ENCODE measurements at places on chromosomes 16 and 17.

DNA sequence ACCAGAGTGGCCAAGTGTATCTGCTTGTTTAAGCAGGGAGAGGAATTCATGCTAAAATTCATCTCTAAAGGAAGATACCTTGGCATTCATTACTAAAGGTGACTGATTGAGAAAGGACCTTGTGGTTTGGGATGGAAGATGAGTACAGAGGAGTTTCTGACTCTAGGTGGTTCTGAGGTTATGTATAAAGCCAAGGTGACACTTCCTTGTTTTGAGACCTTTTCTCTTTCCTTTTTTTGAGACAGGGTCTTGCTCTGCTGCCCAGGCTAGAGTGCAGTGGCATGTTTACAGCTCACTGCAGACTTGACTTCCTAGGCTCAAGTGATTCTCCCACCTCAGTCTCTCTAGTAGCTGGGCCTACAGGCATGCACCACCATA lies 9.1 kb downstream of the ABHD15 start:
- no peak for DNase-seq

GRCh38 chr17:79843474-79843815 lies 4.2 kb upstream of the CBX4 start:
- DNase-seq, result no peak

DNA sequence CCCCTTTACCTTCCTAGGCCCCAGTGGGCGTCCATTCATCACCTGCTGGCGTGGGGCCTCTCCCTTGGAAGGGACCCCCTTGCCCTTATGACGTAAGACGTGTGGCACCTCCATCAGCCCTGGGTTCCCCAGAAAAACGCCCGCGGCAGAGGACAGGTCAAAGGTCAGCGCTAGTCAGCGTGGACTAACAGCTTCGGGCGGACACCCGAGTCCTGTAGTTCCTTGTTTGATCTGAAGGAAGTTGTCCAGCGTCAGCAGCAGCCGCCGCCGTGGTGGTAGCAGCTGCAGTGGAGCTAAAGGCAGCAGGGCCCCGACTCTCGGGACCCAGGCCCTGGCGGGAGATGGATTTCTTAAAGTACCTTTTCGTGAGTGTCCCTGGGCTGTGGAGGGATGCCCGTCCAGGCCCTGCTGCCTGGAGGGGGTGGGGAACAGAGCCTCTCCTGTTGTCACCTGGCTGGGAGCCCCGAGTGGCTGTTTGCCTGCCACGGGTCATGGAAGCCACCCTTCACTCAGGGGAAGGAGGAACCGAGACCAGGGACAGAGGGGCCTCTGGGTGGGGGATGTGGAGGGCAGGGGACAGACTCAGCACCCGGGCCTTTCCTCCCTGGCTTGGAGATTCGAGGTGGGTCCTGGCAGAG lies 123.6 kb downstream of the OR1D5 start:
- DNase-seq, result no peak

DNA sequence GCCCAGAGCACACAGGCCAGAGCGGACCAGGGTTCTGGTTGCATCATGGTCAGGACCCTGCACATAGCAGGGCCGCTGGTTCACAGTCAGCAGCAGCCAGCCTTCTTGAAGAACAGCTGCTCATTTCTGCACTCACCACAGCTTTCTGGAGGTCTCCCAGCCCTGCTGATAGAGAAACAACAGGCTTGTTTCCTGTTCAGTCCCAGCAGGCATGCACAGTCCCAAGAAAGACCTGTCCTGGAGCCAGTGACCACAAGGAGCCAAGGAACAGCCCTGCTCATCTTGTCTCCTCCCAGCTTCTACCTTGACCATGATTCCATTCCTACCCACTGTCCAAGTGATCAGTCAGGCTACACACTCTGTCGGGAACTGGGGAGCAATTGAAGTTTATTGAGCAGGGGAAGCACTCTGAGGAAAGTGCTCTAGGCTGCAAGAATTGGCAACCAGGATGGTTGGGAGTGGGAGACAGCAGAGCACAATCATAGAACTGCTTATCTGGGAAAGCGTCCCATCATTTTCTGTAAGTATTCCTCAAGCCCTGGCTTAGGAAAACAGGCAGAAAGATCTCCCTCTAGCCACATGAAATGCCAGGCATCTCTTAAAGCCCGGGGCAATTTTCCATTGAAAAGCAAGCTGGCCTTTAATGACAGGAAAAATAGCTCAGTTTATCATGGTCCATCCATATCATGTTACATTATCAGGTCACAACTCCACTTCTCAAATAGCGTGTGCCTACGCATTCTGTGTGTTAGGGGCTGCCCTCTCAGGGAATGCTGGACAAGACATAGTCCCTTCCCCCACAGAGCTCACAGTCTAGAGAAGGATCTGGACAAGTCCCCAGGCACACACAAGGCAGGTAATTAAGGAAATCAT lies 155.4 kb upstream of the FOXF1 start:
- DNase-seq, result no peak

DNA sequence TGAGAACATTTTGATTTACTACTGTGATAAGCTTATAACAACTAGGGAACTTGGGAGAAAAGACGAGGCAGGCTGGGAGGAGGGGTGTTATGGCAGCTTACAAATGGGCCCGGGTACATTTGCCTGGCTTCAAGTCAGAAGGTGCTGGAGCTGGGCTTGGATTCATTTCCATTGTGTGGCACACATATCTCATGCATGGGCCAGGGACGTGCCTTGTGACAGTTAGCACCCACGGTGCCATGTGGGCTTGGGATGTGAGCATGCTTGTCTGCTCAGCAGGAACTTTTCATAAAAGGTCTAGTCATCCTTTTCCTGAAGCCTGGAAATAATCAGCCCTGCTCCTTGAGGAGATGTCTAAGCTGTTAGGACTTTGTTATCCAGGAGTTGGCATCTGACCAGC lies 572.2 kb downstream of the CDH13 start:
- no peak for DNase-seq

DNA sequence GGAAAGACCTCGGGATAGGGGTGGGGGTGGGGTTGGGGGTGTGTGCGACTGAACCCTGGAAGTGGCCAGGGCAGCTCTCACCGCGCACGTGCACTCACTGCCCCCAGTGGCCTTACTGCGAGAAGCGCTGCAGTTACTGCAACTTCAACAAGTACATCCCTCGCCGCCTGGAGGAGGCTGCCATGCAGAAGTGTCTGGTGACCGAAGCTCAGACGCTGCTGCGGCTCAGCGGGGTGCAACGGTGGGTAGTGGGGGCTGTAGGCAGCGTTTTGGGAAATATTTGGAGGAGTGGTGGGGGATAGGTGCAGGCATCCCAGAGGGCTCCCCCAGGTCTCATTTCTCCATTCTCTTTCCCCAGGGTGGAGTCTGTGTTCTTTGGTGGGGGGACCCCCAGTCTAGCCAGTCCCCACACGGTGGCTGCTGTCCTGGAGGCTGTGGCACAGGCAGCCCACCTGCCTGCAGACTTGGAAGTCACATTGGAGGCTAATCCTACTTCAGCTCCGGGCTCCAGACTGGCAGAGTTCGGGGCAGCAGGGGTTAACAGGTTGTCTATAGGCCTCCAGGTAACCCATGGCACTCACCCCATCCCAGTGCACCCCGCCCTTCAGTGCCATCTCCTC lies 972 bp downstream of the RSAD1 start:
- no peak for DNase-seq

GRCh38 chr17:17787568-17787967 lies 49.2 kb downstream of the SREBF1 start:
- no peak for DNase-seq

- no peak for DNase-seq
Observed at GRCh38 chr17:27797390-27798091, 2.8 kb downstream of the NOS2 start.

Measured in tibial nerve (tissue), 4 donors.